Activated T-cell treated with anti-CD3 and anti-CD28 coated beads, Interleukin-2, amount 50 U/mL, for 1 hour (primary cell): ENCODE measurements at places on chromosomes 7 and 10.

DNA sequence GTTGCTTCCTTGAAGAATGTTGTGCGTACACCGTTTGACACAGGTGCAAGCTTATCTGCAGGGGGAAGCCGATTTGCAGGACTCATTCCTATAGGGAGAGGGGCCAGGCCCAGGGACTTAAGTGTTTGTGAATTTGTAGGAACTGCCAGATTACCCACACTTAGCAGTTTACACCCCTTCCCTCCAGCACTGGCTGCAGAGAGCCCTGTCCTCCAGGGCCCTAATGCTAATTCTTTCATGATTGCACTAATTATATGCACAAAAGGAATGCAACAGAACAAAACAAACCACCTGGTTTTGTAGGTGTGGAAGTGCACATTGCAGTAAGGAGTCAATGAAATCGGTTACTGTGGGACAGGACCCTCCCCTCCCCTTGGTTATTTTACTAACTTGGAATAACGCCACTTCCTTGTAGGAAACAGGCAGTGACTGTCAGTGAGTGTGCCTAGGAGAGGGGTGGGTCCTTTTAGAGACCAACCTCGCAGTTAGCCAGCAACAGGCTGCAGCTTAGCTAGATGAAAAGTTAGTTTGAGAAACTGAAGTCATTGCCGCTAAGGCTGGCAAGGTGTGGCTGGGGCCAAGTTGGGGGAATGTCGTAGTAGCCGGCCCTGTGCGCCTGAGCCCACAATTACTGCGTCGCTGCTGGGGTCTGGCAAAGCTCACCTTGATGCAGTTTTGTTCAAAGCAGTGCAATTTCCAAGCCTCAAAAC, 60.6 kb downstream of the CUX1 start:
- DNase-seq = no peak

GRCh38 chr7:22564511-22565045, 64.6 kb upstream of the STEAP1B start:
- DNase-seq = no peak

GRCh38 chr7:98681951-98682350, 64.9 kb downstream of the NPTX2 start:
- DNase-seq = no peak

- no peak for DNase-seq
Measured at GRCh38 chr10:10418387-10418786, 599.3 kb upstream of the CELF2 start.

GRCh38 chr10:132102717-132103110, 37.0 kb downstream of the JAKMIP3 start:
- no peak for DNase-seq

- no peak for DNase-seq
Measured at GRCh38 chr10:89091496-89091895, 100.9 kb downstream of the FAS start.
